ENCODE measurements at places on chromosomes 2 and 18.

GRCh38 chr2:65361623-65362022 is 70.8 kb downstream of the SPRED2 start:
- no peak for DNase-seq

DNA sequence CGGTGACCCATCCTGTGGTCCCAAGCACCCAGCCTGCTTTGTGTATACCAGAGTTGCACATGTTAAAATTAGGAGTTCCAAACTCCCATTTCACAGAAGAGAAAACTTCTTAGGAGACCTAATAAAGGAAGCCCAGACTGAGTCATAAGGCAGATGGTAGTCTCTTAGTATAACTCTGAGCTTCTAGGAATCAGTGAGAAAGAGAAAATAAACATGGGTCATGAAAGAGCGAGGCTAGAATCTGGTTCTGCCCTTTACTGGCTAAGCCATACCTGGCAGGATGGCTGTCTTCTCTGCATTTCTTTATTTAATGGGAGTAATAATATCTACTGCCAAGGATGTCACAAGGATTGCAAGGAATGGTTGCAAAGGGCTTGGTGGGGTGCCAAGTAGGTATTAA is 101.2 kb upstream of the TRIB2 start:
- no peak for DNase-seq

GRCh38 chr2:96520697-96521096 is 15.5 kb upstream of the NEURL3 start:
- no peak for DNase-seq

DNA sequence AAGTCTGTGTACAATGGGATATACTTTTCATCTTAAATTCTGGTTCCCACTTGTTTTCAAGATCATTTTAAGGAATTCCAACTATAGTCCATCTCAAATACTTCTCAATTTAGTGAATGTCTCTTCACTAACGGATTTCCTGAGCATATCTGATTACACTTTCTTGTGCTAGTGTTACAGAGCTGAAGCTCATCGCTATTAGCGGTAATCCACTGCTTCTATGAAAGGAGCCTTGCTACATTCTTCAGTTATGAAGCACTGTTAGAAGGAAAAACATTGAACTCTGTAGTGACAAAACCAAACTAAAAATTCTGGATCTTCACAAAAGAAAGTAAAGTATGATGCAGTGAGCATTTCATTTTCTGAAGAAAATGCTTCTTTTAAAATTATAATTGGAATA is 72.0 kb downstream of the AGPS start:
- no peak for DNase-seq

GRCh38 chr2:8572712-8573233 is 109.1 kb upstream of the ID2 start:
- DNase-seq: no peak

DNA sequence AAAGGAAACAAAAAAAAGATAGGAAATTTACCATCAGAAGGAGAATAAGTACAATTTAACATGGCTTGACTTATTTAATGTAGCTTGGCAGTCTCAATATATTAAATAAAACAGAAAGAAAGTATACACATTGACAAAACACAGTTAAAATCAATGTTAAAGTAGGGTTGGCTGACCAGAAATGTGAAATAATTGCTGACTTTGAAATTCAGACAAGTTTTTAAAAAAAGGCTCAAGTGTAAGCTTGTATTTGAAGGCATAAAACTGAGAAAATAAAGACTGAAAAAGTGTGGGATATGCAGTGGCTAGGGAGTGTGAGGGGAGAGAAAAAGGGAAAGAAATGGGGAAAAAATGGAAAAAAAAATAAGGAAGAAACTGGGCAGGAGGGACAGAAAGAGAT is 665.8 kb downstream of the LRP1B start:
- DNase-seq: no peak

- no peak for DNase-seq
Measured at GRCh38 chr2:173934895-173935294, 30.3 kb downstream of the SP3 start.

GRCh38 chr2:237315829-237316225 is 98.1 kb downstream of the COL6A3 start:
- no peak for DNase-seq

DNA sequence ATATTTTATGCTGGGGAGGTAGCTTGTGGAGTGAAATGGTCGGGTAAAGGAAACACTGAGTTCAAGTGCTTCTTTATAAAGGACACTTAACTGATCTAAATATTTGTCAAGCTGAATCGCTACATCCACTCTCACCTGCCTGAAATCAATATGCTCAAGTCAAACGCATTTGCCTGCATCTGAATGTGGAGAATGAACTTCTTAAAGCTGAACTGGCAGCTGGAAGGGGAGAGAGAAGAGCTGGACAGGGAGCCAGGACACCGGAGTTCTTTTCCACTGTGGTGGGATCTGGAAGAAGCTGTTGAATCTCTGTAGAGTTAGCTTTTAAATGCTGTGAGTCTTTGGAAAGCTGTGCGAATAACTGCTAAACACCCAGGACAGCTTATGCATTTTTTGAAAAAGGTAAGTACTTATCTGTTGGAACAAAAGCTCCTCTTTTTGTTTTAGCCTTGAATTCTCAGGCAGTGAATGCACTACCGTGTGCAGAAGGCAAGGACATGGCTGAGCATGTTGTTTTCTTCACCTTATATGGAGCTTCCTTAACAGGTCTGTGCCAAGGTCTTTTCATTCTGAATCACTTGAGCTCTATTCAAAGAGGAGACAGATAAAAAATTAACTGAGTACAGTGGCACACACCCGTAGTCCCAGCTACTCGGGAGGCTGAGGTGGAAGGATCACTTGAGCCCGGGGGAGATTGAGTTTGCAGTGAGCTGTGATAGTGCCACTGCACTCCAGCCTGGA is 74.2 kb upstream of the KLF7 start:
- no peak for DNase-seq

DNA sequence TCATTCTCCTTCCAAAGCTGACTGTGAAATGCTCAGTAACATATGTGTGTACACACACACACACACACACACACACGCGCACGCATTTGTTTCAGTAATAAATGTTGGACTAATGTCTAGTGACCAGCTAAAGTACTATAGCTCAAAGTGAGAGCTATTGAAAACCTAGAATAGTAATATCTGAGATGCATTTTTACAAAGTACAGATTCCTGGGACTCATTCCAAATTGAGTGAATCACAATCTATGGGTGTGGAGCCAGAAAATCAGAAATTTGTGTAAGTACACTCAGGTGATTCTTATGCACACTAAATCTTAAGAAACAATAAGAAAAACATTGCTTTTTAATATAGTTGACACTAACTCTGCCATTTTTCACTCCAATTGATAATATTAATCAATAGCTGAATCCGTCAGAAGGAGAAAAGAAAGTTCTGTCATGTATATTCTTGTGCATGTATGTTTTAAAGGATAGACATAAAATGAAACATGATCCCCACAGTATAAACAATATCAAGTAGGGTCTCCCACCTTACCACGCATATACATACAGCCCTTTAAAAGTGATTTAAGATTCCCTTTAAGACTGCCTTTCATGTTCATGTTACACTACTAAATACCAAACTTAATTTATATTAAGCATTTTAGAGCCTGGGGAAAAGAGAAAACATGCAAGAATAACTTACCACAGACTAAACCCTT is 123.5 kb downstream of the ATAD2B start:
- no peak for DNase-seq

DNA sequence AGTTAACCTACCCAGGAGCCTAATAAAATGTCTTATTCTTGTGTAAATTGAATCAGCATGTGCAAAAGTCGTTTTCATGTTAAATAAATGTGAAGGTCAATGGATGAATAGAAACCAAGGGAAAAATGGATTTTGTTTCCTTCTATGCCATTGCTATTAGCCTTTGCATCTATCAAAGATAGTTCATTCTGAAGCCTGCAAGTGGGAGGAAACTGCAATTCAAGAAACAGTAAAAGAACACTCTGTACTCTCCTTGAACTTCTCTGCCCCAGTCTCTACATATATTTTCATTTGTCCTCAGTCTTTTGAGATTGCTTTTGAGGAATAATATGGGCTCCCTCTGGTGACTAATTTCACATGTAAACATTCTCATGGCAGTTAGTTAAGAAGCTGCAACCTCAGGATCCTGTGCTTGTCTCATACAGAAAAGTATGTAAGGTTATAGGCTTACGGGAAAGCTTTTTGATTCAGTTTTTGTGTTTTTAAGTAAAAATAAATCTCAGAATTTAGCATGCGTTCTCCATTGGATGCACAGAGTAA is 1590.0 kb upstream of the LRRTM1 start:
- no peak for DNase-seq

DNA sequence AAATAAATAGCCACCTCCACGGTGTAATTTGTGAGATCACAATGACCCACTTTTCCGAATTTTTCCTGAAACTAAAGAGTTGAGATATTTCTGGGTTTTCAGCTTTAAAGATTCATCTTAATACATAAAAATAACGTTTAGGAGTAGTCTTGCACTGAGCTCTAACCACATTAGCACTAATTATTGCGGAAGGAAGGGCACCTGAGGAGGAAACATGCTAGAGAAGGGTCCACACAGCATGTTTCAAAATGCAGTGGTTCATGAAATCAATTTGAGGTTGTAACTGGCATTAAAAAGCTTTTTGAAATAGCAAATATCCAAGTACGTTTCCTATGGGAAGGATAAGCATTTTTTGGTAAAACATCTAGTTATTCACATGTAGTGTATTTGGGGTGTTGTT is 8.4 kb downstream of the INPP4A start:
- no peak for DNase-seq

GRCh38 chr2:80117401-80117800 is 187.2 kb downstream of the LRRTM1 start:
- DNase-seq: no peak

DNA sequence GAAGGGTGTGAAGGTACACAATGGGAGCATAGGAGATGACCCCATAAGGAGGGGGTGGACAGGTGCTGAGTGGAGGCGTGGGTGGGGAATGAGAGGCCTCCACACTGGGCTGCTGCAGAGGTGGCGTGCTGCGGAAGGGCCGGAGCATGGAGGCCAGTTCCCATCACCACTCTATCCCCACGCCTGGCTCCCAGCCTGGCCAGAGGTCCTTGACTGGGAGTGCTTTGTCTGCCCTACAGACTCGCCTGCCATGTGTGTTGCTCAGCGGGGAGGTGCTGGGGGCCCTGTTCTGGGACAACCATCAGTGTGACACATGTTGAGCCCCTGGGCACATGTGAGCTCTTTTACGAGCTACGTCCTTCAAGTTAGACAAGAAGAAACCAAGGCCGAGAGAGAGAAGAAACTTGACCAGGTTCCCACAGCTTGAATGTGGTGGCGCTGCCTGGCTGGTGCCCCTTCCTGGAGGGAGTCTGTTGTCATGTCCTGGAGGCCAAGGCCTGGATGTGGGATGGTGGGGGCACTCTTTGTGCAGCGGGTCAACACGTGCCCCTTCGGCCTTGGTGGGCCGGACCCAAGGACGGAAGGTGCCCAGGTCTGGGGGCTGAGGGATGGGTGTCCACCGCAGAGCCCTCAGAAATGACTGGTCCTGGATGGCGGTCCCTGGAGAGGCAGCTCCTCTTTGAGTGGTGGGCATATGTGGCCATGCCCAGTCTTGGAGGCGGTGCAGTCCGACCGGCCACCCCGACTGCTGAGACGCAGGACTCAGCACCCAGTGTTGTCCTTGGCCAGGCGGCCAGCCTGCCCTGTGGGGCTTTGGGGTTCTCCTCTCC is 1.2 kb upstream of the INPP5D start:
- DNase-seq: no peak

DNA sequence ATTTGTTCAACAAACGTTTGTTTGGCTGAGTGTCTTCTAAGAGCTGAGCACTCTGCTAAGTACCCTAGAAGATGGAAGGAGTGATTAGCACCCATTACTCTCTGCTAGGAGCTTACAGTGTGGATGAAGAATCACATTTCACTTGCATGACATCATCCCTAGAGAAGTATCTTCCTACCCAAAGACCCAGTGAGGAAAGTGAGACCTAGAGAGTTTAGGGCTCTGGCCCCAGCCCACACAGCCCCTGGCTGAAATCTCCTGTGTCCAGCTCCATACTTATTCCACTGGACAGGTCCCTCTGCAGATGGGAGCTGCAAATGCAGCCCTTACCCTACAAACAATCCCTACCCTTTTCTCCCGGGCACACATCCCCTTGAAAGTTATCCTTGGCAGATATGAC is 26.8 kb upstream of the EPAS1 start:
- DNase-seq: no peak

GRCh38 chr2:135557530-135557929 is 26.2 kb downstream of the R3HDM1 start:
- no peak for DNase-seq

DNA sequence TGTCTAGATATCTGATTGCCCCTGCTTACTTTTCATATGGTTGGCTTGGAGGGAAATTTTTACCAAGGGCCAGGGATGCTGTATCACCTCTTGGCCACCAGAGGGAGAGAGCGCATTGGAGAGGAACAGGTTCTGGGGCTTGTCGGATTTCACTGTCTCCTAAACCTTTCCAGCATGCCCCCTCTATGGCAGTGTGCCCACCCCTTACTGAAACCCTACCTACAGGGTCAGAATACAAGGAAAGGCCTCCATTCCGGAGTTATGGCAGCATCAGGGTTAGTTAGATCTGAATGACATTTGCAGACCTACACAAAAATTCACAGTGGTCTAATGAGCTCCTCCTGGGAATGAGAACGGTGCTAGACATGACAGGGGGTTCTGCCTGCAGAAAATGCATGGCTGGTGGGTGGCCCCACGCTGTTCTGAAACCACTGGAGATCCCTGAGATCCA is 5.8 kb downstream of the SLC14A2 start:
- peak; percentile 44 for DNase-seq

- no peak for DNase-seq
Measured at GRCh38 chr2:207183506-207183905, 17.8 kb upstream of the KLF7 start.

DNA sequence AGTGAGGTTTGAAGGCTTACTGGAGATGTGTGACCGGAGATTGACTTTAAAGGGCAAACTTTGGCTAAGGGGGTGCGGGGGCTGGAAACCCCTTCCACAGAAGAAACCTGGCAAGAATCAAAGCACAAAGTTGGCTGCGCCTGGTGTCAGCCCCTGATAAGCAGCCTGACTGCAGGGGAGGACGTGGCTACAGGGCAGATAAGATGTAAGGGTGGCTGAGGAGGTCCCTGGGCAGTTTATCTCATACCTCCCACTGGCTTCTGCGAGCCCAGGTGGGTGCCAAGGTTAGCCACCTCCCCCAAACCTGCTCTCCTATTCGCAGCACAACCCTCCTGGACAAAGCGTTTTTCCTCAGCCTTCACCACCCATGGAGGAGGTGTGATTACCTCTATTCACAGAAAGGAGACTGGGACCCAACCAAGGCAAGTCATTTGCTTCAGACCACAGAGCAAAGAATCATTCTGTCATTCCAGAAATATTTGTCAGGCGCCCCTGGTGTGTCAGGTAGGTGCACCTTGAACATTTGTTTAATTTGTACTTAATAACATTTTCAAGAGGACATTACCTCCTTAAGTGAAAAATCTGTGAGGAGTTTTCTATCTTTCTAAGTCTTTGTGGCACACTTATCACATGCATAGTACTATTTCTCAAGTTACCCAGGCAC is 73.1 kb upstream of the IL1R1 start:
- no peak for DNase-seq
